Substantia nigra (tissue), 51 donors: ENCODE measurements at places on chromosomes 12 and 14.

DNA sequence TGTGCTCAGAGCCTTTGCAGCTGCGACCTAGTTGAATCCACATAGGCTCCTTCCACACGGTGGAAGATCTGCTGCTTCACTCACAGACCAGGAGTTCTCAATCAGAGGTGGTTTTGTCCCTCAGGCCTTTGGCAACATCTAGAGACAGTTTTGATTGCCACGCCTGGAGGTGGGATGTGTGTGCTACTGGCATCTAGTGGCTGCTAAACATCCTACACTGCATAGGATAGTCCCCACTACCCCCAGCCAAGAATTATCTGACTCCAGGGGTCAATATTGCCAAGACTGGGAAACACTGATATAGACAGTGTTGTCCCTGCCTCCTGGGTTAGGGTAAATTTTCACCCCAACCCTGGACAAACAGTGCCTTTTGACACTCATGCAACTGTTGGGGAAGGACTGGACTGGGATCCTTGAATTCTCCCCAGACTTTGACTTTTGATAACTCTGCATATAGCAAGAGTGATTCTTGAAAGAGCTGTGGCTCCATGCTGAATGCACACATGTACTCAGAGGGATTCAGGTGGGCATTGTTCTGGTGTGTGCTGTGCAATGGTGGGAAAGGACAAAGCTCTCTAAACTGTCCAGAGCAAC, 39.8 kb downstream of the BAZ2A start:
- no peak for DNase-seq

GRCh38 chr12:2376908-2377657, 324.3 kb downstream of the CACNA1C start:
- no peak for DNase-seq

DNA sequence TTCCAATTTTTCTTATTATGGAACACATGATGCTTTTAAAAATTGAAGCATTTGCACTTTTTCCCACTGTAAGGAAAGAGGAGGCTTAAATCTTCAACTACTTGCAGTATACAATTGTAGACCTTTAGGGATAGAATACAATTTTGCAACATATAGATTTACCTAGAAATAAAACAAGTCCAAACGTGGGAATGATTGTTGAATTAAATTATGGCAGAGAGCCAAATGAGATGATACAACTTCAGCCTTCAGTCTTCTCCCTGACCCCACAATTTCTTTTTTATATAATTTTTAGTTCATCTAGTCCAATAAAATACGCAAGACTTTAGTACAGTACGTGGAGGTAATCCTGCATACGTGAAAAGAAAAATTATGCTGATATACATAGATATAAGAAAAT, 666.5 kb downstream of the SLC16A7 start:
- no peak for DNase-seq

DNA sequence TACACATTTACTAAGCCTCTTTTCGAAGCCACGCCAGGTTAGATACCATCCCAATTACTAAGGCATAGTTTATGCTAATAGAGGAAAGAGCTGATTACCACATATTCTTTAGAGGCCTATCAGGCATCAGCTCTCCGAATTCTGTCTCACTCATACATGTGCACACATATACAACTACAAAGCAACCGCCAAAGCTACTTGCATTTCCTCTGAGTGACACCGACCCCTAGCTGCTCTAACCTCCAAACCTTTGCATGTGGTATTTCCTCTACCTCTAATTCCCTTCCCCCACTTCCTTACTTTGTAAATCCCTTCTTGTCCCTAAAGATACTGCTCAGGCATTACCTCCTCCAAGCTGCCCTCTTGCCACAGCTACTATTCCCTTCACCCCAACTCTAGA, 107.2 kb downstream of the DUSP6 start:
- DNase-seq, result no peak

- DNase-seq, result no peak
Measured at GRCh38 chr12:130879212-130879686, 7.4 kb downstream of the RAN start.

GRCh38 chr12:1692226-1692625, 1.4 kb downstream of the ADIPOR2 start:
- no peak for DNase-seq

GRCh38 chr12:132634411-132634990, 15.9 kb downstream of the P2RX2 start:
- no peak for DNase-seq

DNA sequence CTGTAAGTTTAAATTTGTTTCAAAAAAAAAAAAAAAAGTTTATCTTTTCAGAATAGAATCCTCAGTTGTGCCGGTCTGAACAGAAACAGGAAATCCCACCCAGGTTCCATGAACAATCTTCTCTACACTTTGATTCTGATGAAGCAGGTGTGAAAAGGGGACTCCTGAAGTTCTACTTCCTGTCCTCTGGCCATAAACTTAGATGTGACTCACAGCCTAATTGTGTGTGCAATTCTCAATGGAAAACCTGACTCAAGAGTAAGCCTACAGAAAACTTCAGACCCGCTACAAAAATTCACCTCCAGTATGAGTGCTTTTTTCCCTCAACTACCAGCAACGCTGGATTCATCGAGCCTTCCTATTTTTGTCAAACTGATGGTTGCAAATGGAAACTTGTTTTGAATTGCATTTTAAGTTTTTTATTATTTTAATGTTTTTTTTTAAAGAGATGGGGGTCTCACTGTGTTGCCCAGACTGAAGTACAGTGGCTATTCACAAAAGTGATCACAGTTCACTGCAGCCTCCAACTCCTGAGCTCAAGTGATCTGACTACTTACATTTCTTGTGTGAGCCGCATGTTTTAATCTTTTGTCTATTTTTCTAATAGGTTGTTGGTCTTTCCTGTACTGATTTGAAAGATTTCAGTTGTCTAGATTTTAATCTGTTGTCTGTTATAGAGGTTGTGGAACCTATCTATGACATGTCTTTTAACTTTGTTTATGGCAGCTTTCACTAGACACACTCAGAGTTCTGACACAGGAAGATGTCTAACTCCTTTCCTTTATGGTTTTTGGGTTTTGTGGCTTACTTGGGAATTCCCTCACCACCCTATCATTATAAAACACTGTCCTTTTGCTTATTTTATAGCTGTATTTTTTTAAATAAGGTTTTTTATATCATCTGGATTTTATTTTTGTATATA, 37.6 kb downstream of the ATG14 start:
- DNase-seq, result no peak

GRCh38 chr12:94308612-94309011, 151.1 kb downstream of the CEP83 start:
- DNase-seq, result no peak

GRCh38 chr14:78162202-78162601, 8.0 kb upstream of the NRXN3 start:
- DNase-seq, result no peak

DNA sequence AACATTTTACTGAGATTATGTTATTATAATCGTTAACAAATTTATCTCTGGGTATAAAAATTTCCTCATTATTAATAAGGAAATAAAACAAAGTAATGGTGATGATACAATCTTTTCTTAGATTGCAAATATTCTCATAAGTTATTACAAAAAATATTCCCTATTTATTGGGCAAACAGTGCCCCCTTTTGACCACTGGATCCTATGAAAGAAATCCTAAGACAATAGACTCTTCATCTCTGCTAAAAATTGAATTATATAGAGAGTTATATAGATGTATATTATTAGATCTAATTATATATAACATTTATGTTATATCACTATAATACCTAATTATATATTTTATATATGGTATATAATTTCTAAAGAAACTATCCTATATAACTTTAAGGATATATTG, 94.2 kb upstream of the FGD4 start:
- no peak for DNase-seq

- DNase-seq, result no peak
Measured at GRCh38 chr12:120529641-120530417, 871 bp upstream of the COQ5 start.

- no peak for DNase-seq
Measured at GRCh38 chr12:16229676-16230075, 47.8 kb downstream of the SLC15A5 start.

GRCh38 chr12:46908936-46909635, 83.3 kb upstream of the SLC38A4 start:
- no peak for DNase-seq

DNA sequence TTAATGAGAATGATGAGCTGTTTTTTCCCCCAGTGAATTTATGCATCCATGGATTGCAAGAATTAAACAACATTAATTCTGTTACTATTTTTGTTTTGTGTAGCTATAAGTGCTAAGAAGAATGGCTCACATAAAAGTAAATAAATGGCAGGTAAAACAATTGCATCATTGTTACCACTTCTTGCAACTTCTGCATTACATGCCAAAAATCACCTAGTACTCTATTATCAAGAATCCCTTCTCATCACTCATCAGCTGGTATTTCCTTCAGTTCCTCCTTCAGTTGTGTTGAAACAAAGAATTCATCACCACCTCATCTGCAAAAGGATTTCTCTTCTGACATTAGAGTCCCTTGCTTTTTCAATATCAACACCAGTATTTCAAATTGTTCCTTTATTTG, 773 bp downstream of the A2M start:
- no peak for DNase-seq

- DNase-seq, result no peak
Measured at GRCh38 chr14:99023371-99023770, 248.6 kb downstream of the BCL11B start.

GRCh38 chr12:62903151-62903550, 31.8 kb downstream of the PPM1H start:
- DNase-seq, result no peak

GRCh38 chr14:56136571-56137452, 18.6 kb downstream of the PELI2 start:
- no peak for DNase-seq

DNA sequence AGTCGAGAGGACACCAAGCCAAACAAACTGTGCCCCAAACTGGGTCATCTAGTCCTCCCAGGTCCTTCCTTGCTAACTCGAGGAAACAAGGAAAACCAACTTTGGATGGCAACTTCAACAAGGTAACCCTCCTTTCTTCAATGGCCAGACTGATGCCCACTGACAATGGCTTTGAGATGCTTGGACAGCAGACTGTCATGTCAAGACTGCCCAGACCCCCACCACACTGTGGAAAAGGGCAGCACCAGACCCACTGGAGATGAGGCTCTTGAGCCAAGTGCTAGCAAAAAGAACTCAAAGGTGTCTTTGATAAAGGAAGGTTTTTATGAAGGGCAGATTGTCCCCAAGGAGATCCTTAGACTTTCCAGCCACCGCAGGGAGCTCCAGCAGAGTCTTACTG, 9.0 kb upstream of the CDH24 start:
- no peak for DNase-seq

GRCh38 chr12:64256166-64256800, 34.2 kb upstream of the KICS2 start:
- DNase-seq, result no peak

DNA sequence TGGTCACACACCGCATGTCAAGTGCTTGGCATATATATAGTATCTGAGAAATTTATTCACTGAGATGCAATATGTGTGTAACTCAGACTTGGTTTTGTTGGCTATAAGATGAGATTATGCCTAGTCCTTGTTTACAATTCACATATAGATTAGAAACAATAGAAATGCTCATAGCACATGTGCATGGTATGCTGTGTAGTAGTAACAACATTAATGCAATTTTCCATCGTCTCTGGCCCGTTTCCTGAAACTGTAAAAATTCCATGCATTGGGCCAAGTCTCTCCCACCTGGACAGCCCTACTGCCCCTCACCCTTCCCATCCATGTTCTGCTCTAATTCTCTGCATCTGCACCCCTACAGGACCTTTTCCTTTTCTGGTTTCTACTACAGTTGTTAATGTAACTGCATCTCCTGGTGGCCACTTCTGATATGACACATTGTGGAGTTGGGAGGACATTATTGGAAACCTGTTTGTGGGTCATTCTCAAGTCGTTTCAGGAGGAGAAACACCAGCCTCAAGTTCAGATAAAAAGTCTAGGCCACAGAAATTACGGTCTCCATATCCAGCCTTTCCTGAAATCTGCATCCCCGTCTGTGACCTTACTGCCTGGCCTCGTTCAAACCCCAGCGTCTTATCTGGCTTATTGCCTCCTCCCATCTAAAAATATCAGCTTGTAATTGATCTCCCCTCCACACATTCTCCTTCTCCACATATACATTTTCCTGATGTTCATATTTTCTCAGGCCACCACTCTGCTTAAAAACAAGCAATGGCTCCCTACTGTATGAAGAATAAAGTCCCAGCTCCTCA, 37.5 kb downstream of the EMP1 start:
- no peak for DNase-seq

DNA sequence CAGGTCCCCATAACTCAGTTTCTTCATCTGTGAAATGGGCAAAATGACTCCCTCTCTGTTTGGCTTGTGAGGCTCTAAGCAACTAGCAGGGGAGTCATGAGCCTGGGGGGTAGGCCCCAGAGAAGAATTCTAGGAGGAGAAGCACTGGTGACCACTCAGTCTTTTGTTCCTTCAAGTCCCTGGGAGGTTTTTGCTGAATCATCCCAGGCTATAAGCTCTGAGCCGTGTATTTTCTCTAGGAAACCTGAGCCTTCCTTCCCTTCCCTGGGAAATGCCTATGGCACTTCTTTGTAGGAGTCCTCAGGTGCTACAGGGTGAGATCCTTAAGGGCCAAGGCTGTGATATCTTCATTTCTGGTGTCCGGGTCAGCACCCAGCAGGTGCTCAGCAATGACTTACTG, 4.5 kb downstream of the RPH3A start:
- no peak for DNase-seq

DNA sequence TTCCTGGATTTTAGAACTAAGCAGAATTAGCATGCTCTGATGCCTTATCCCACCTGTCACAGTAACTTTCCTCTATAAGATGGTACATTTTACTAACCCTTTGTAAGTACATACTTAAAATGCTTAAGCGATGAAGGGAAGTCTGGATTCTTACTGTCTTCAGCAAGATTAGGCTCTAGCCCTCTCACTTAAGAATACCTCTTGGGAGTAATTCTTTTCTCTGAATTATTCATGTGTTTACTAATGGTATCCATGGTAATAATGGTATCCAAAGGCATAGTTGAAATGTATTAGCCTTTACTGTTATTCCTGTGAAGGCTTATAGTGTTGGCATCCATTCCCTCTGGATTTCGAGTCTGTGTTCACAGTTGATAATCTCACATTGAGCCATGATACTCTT, 176.9 kb downstream of the MON2 start:
- no peak for DNase-seq

DNA sequence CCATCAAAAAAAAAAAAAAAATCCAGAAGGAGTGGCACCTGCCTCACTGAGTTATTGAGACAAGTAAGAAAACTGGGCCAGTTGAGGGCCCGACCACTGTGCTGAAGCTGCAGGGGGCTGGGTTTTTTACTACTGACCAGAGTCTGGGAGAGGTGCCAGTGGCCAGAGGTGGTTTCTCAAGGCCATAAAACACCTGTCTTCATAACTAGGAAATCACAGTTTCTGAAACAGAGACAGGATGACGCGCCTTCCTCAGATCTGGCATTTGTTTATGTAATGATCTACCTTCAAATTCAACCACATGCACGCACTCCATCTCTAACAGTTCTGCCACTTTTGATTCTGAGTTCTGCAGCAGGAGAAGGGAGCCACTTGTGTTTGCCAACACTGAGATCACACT, 12.7 kb downstream of the TSPAN11 start:
- no peak for DNase-seq

DNA sequence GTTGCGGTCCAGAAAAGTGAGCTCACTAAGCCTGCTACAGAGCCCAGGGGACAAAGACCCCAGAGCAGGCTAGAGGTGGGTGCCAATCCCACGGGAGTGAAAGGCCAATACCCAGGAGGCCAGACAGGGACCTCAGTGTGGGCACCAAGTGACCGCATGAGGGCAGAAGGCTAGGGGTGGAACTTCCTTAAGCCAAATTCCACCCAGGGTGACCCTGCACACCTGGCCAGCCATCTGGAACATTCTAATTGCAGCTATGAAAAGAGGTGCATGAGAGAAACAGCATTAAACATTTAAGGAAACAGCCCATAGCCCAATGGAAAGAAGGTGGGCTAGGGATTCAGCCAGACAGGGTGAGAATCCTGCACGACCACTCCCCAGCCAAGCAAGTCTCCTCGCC, 19.4 kb downstream of the GLTP start:
- no peak for DNase-seq
